ENCODE measurements at places on chromosomes 12 and 14.
A peak's percentile ranks its signal among the peaks of the same experiment; 100 is the strongest.

GRCh38 chr12:27779416-27779919, 565 bp upstream of the KLHL42 start:
- peak; percentile 51 for DNase-seq

GRCh38 chr12:71472441-71472911, 32.9 kb downstream of the LGR5 start:
- DNase-seq: no peak

DNA sequence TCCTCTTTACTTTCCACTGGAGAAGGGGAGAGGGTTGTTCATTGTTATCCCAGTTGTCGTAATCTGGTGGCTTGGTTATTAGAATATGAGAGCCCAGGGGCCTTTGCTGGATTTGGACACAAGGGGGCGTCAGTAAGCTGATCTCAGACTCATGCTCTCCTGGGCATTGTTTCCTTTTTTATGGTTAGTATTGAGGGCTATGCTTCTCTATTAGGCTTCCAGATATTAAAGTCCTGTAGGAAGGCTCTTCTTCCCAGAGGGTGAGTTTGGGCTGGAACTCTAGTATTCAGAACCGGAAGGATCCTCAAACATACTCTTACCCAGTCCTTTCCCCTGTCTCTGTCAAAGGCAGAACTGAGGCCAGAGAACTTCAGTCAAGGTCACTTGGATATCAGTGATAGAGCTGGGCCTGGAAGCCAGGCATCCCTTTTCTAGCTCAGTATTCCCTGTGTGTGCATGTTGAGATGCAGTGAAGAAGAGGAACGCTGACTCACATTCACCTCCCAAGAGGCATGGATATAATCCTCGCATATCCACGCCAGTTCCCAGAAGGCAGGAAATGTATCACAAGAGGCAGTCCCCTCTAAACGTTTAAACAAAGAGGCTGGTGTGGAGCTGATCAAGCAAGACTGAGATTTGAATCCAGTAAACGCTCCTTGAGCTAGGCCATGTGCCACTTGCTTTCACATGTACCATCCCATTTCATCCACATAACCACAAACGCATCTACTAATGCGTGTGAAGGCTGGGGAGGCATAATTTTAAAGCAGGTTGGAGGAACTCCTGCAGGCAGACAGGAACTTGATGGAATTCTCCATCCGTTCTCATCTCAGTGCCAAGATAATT, 41.6 kb downstream of the UBE3B start:
- DNase-seq: no peak

GRCh38 chr12:27193854-27194544, 50.1 kb upstream of the STK38L start:
- DNase-seq: no peak

- no peak for DNase-seq
These were observed 48.1 kb upstream of the ATXN7L3B start for GRCh38 chr12:74489543-74489942.

DNA sequence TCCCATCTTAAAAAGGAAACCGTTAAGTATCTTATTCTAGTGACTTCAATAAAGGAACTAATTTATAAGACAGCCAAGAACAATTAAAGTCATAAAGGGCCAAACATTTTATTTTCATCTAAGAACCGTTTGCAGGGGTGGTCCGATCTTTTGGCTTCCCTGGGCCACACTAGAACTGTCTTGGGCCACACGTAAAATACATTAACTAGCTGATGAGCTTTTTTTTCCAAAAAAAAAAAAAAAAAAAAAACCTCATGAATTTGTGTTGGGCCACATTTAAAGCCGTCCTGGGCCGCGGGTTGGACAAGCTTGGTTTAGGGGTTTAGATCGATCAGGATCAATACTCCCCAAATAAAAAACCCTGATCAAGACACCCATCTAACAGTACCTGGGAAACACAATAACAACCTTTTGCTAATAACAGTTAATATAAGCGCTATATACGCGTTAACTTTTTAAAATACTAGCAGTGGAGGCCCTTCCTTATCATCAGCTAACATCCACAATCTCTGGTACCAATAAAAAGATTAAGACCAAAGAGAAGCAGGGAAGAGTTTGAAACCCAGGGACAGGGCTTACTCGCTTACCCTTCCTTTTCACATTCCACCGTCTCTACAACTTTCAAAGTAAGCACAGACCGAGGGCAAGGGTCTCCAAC, 1.1 kb downstream of the NAP1L1 start:
- DNase-seq: no peak

- no peak for DNase-seq
These were observed 22.2 kb upstream of the GPR132 start for GRCh38 chr14:105087308-105087962.

- DNase-seq: peak; percentile 26
These were observed 22.4 kb downstream of the RXYLT1 start for GRCh38 chr12:63802012-63802608.

GRCh38 chr12:12133259-12133658, 62.5 kb downstream of the BCL2L14 start:
- DNase-seq: no peak

- no peak for DNase-seq
These were observed 180.9 kb downstream of the AEBP2 start for GRCh38 chr12:19620222-19620621.

DNA sequence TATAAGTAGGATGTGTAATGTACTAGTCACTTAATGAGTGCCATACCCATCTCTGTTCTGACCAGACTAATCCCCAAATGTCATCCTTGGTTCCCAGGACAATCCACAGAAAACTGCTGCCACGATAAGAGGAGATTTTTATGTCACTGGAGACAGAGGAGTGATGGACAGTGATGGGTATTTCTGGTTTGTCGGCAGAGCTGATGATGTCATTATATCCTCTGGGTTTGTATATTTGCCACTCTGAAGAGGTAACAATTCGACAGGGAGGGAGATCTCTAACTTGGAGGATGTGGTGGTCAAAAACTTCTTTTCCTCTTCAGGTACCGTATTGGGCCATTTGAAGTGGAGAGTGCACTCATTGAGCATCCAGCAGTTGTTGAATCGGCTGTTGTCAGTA, 20.3 kb downstream of the ACSM4 start:
- no peak for DNase-seq

- DNase-seq: no peak
These were observed 3.2 kb upstream of the ZNF839 start for GRCh38 chr14:102316338-102316742.

DNA sequence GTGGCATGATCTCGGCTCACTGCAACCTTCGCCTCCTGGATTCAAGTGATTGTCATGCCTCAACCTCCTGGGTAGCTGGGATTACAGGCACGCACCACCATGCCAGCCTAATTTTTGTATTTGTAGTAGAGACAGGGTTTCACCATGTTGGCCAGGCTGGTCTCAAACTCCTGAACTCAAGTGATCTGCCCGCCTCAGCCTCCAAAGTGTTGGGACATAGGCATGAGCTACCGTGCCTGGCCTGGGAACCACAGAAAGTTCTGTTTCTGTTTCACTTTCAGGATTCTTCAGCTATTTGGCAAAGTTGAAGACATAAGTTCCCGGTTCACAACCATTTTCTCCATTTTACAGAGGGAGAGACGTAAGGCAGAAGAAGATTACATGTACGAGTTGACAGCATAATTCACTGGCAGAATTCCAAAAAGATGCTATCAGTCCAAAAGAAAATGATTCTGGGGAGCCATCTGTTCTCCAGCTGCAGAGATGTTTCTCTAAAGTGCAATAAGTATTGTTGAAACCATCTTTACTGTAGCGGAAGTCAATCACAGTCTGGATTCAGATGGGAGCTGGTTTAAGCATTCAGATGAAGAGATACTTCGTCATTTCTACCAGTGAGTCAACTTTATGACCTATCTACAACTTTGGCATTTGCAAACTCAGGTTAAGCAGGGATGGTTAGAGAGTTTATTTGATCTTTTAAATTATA, 8.1 kb upstream of the RNF34 start:
- no peak for DNase-seq

GRCh38 chr14:39342768-39343167, 89.5 kb downstream of the FBXO33 start:
- DNase-seq: no peak

- DNase-seq: no peak
These were observed 133.1 kb downstream of the LRIG3 start for GRCh38 chr12:58787021-58787760.

DNA sequence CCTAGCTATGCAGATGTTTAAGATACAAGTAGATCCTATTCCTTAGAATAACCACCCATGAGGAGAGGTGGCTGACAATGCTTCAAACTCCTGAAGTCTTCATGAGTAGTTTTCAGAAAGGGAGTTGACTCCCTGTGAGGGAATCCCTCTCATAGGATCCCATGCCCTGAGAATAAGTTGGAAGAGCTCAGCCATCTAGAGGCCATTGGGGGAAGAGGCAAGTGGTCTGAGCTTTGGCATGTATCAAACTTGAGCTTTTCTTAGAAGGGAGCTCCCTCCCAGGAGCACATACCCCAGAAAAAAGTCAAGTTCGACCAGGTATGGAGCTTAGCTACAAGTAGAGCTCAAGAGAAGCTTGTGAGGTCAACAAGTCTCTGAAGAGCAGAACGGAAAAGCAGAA, 165.7 kb upstream of the RBM19 start:
- no peak for DNase-seq

DNA sequence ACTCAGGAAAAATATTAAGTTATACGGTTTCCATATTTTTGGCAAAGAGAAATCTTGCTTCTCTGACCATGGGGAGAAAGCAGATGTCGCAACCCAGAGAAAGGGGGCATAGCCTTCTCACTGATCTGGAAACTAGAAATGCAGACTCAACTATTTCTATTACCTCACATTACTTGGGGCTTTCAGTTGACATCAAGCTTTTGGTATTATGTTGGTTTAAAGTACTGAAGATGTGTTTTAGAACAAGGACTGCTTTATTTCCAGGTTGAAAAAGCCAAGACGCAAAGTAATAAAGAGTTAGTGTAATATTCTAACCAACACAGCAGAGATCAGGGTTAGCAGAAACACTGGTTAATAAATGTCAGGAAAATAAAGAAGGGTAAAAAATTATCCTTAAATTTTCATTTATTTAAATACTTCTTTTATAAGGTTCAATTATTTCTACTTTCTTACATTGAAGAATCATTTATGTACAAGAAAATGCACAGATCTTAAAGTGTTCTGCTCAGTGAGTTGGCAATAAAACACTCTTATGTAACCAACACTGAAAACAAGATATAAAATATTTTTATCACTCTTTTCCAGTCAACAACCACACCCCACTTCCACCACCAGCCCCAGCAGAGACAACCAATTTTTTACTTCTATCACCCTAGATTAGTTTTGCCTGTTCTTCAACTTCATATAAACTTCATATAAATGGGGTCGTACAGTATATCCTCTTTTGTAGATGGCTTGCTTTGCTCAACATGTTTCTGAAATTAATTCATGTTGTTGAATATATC, 26.0 kb downstream of the DCP1B start:
- DNase-seq: no peak

DNA sequence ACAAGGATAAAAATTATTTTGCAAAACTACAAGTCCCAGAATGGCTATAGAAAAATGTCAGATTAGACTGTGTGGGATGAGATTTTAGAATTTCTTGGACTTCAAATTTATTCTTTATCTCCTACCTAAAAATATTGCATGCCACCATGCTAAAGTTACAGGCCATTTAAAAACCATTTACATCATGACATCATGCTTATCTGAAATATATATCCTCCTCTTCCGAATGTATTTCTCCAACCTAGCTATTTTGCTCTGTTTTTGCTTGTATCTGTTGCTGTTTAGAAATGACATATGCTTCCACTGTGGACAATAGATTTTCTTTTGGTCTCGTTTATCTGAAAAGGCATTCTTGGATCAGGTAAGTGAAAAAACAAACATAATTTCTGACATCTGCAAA, 471.7 kb downstream of the LRFN5 start:
- DNase-seq: no peak

GRCh38 chr12:25323581-25323982, 72.9 kb upstream of the KRAS start:
- no peak for DNase-seq

DNA sequence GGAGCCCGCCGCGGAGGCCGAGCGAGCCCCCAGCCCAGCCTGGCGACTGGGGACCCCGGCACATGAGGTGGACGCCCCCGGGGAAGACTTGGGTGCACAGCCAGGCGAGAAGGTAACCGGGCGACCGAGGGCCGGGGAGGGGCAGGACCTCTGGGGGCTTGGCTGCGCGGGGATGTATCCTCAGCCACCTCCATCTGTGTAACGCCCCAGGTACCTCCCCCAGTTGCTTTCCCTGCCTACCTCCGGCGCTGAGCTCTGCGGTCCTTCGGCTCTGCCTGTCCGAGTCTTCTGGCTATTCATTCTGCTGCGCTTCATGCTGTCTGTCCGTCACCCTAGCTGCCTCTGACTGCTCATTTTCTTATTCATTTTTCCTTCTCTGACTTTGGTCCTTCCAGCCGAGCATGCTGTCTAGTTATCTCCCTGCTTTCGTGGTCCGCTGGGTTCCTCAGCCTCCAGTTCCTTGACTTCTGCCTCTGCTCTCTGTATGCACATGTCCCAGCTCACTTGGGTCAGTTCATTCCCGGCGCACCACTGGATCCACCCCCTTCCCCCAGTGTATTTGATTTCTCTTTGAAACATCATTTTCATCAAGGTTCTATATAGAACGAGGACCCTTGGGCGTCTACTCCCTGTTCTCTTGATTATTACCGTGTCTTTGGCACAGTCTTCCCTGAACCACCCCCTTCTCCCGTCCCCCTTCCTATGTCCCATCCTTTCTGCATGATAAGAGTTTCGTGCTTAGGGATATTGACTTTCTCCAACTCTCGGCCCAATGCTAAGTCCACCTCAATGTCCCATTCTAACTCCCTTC, 612 bp downstream of the PHC1 start:
- DNase-seq: peak; percentile 18

GRCh38 chr14:54362089-54362504, 34.7 kb upstream of the CDKN3 start:
- no peak for DNase-seq

- DNase-seq: no peak
These were observed 295.0 kb downstream of the RMST start for GRCh38 chr12:97757481-97758193.

- DNase-seq: no peak
These were observed 6.0 kb upstream of the ACOT6 start for GRCh38 chr14:73606271-73606670.

GRCh38 chr12:67299926-67300325, 30.8 kb downstream of the CAND1 start:
- no peak for DNase-seq

GRCh38 chr14:103066399-103066798, 9.1 kb upstream of the CDC42BPB start:
- DNase-seq: no peak

DNA sequence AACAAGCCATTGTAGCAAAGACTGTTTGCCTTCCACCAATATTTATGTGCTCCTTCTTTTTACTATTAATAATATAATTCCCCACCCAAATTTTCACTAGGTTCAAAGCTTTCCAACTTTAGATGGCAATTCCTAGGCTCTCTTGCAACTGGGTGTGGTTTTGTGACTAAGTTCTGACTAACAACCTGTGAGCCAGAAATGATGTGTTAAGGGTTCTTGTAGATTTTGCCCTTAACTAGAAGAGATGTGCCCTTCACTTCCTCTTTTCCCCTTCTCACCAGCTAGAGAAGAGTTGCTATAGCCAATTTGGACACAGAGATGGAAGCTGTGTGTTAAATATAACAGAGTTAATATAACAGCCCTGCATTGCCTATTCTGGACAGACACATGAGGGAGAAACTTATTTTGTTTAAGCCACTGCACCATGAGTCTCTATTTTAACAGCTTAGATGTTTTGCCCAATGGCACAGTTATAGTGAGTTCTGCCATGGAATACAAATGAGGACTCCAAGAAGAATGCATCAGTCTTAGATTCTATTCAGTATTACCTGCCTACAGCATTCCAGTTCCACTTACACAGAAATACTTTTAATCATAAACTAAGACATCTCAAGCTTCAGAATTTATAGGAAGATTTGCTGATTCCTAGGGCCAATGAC, 216.2 kb downstream of the DUSP6 start:
- DNase-seq: no peak

Measured in NCI-H1417 treated with DMSO at 0.1 percent for 48 hours (cell line).